ENCODE measurements at places on chromosomes 5 and 9. TPM values are rescaled to one million over a fixed set of nuclear protein-coding genes. Genes with fewer than 3 reads are reported as not detected.

GRCh38 chr5:77305222-77305846 is 94.9 kb downstream of the PDE8B start:
- DNase-seq: no peak

GRCh38 chr5:172266071-172266675 is 17.4 kb downstream of the UBTD2 start:
- DNase-seq: no peak

The TNFSF15 gene
- 0.09 TPM for total RNA-seq

The ESM1 gene
- total RNA-seq: not detected

Data from OCI-LY7 (cell line).